ENCODE measurements at places on chromosomes 7 and 10.

- no peak for DNase-seq
Observed at GRCh38 chr7:123494193-123494796, 40.1 kb downstream of the IQUB start.

DNA sequence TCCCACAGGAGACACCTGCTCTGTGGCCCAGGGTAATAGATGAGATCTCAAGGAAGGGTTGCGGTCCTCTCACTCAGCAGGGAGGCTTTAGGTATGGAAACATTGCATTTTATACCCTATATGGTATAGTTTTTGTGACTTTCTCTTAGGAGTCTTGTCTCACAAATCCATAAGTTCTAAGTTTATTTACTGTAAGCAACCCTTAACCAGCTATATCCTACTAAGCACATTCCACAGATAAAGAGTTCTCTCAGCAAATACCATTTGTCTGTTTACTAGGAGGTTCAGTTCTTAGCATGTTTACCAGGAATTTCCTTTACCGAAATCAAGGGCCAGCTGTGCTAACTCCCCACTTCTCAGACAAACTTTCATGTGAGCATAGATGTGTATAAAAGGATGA, 66.9 kb downstream of the ANLN start:
- no peak for DNase-seq

DNA sequence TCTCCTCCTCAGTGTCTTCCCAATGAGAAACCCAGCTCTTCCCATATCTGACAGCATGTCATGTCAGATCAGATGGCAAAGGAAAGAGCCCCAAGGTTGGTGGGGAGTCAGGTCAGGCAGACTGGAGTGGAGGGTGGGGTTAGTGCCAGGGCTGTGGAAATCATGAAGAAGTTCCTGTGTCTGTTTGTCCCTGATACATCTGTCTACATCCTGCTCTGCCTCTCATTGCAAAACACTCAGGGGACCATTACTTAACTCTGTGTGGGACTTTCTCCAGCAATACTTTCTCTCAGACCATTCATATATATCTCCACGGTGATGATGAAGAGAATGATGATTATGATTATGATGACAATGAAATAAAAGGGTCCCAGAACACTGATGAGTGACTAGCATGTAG, 3.3 kb downstream of the PRRT4 start:
- DNase-seq = no peak

DNA sequence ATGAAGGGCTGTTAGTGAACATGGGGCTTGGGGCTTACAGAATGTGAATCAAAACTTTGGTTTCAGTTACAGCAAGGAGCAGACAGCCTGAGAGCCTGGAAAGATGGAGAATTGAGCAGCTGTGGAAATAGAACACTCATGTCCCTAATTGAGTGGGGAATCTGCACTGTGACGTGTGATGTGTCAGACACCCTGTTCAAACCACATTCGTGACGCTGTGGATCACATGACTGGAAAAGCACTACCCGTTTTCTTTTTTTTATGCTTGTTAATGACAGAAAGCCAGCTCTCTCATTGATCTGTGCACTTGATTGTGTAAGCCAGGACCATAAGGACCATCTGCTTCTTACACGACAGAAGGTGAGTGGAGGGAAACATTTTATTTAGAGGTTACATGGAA, 15.1 kb upstream of the TBX20 start:
- DNase-seq = no peak

DNA sequence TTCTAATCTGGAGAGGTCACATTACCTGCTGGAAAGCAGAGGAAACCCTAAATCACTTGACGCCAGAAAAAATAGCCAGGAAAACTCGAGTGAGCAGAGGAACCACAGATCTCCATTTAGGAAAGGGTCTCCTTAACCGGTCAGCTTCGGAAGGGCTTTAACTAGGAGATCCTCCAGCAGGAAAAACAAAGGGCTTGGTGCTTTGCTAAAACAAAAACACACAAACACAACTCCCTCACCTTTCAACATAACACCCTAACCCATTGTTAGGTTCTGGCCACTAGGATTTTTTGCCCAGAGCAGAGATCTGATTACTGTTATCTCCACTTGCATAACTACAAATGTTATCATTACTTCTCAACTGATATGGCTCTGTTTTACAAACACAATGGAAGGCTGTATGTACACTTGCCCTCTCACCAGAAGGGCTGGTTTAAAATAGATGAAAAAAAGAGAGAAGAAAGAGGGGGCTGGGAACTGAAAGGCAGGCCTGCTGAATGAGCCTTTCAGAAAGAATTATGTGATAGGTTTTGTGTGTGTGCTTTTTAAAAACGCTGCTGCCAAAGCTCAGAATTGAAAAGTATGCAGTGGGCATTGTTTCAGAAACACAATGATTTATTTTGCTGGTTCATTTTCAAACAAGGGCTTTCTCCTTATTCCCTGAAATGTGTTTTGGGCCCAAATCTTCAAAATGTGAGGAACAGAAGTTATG, 161.5 kb downstream of the FGFR2 start:
- no peak for DNase-seq

GRCh38 chr7:44970523-44971051, 8.2 kb downstream of the MYO1G start:
- no peak for DNase-seq

GRCh38 chr7:157889480-157889879, 552.7 kb downstream of the DNAJB6 start:
- DNase-seq = no peak

DNA sequence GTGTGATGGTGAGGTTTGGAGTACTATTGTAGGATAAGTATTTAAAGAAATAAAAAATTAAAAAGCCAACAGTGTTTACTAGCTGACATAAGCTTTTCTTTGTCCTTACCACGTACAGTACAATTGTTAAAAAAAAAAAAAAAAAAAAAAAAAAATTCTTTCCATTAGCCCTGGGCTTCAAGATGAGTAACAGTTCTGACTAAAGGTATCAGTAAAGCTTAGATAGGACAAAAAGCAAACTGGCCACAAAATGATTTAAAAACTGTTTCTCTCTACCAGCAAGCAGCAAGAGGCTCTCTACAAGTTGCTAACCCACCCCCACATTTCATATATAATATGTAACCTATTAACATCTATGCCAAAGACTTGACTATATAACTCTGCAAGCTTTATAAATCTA, 17.5 kb downstream of the HYCC1 start:
- DNase-seq = no peak

- DNase-seq = no peak
Observed at GRCh38 chr10:29146311-29147100, 142.4 kb upstream of the LYZL1 start.
